Naive thymus-derived CD8-positive, alpha-beta T cell (primary cell): ENCODE measurements at places on chromosomes 1 and 21.

GRCh38 chr21:29827236-29827635 lies 112.6 kb downstream of the GRIK1 start:
- no peak for DNase-seq

DNA sequence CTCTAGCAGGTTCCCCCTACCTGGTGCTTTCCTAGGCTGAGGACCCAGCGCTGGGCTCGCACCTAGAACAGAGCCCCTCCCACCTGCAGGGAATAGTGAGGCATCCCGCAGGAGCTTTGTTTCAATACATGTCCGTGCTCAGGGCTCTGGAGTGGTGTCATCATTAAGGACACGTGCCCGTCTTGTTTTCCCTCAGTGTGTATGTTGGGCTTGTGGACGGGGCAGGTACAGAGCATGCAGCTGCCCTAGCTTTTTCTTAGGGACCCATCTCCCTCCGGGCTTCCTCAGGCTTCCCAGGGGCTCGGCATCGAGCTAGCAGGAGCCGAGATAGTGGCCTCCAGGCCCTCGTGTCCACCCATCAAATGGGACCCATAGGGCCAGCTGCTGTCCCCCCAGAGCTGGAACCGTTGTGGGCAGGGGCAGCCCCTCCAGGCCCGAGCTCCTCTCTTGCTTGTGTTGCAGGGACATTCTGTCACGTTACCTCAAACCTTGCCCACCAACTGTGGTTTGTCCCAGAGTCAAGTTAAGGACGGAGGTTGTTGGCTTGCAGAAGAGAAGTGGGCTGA lies 3.9 kb downstream of the TMEM201 start:
- no peak for DNase-seq

GRCh38 chr1:12368646-12369045 lies 138.8 kb downstream of the VPS13D start:
- no peak for DNase-seq

DNA sequence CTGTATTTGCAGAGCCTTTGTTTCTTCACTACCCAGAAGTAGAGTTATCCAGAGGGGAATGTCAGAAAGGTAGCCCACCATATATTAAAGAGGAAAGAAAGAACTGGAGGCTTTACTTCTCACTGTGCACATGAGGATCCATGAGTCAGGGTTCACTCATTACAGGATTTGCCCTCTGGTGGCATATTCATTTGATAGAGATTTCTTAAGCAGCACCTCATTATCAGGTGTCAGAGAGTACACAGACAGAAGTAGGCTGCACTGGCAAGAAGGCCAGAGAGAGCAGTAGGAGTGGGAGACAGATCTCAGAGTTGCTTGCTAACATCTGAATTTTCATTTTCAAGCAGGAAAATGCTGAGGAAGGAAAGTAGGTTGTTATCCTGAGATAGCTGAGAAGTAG lies 123.8 kb downstream of the PIK3R3 start:
- no peak for DNase-seq

DNA sequence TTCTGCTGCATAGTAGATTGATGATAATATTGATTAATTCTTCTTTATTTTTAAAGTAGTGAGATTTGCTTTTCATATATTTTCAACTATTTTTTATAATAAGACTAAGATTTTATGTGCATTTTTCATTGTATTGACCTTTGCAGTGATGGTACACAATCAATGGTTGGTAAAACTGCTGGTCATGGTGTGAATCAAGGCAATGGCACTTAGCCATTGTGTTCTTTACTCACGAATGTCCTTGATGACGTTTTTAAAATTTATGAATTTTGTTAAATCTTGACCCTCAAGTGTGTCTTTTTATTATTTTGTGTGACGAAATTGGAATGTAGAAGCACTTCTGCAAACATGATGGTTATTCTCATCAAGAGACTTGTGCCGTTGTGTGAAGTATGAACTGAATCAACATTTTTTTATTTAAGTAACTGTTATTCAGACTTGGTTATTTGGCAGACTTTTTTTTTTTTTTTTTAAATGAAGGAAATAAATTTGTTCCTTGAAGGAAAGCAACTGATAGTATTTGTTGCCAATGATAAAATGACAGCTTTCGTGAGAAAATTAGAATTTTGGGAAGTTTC lies 22.6 kb downstream of the CDC73 start:
- no peak for DNase-seq

GRCh38 chr21:15480160-15480559 lies 249.6 kb upstream of the USP25 start:
- DNase-seq, result no peak

- no peak for DNase-seq
These were observed 357.1 kb downstream of the LTN1 start for GRCh38 chr21:28635541-28635940.
